CD8-positive, alpha-beta memory T cell (primary cell): ENCODE measurements at places on chromosomes 12 and 14.

GRCh38 chr14:71675900-71676287 lies 256.3 kb upstream of the RGS6 start:
- no peak for DNase-seq

GRCh38 chr14:60865378-60866127 lies 115.3 kb downstream of the TRMT5 start:
- DNase-seq = no peak

DNA sequence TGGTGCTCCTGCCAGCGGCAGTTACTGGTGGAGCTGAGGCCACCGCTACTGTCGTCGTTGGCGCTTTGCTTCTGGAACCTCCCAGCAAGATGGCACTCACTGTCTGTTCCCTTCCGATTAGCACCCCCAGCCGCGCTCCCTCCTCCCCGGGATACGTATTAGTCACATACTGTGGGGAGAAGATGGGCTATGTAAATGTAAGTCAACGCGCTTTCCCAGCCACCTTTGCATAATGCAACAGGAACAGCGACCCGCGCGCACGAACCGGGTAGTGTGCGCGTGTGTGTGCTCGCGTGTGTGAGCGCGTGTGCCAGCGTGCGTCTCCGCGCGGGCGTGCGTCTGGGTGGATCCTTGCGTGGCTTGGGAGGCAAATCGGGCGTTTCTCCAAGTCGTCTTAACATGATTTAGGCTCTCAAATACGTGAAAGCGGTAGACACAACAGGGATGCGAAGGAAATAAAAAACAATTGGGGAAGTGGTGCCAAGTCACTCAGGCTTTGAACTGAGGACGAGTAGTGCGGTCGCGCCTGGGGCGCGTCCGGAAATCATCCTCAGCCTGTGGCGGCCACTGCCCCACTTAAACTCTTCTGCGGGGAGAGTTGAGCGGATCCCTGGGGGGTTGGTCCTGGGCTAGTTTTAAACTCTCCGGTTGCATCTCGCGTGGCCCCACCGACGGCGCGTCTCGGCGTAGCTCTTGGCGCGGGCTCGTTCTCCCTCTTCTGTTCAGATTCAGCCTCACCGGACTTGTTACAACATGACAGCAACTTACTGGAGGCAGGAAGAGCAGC lies 1.8 kb downstream of the FLRT2 start:
- no peak for DNase-seq

DNA sequence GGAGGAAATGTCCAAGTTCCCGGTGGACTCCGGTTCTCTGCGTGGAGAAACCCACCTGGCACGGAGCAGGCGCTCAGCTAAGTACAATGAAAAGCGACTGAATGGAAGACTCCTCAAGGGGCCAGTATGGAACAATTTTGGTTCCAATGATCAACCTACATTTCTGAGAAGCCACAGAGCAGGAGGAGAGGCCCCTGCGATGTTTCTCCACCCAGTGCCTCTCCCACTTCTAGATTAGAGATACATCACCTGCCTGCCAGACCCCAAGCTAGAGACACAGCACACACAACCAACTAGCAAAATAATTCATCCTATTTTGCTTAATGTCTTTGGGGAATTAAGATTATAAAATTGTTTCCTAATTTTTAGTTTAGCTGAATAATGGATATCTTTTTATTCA lies 38.8 kb downstream of the ATG14 start:
- DNase-seq = no peak

- DNase-seq = no peak
Observed at GRCh38 chr12:12892681-12893141, 1.3 kb downstream of the GPRC5A start.
